NCI-H526 (cell line): ENCODE measurements at places on chromosomes 13 and 19.
A peak's percentile ranks its signal among the peaks of the same experiment; 100 is the strongest.

GRCh38 chr13:98978280-98978679, 416 bp upstream of the DOCK9 start:
- DNase-seq: no peak

- DNase-seq: no peak
Measured at GRCh38 chr19:400976-401865, 7.7 kb downstream of the C2CD4C start.

DNA sequence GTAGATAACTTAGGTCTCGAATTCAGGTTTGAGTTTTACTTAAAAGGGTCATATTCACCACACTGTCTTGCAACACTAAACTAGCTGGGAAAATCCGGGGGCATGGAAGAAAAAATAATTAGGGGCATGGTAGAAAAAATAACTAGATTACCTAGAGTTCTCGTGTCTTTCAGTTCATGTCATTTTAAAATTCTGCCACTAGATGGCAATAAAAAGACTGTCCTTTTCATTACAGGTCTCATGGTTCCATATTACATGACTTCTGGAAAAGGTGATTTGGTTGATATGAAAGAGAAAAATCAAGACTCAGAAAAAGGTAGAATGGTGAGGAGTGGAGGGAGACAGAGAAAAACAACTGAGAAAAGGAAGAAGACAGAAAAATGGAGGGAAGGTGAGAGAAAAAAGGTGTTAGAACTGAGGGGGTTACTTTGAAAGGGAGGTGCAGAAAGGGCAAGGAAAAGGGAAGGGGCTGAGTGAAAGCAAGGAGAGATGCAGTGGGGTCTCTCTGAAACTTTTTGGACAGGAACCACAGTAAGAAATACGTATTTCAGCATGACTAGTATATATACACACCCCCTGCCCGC, 299.0 kb downstream of the KLF12 start:
- peak; percentile 45 for DNase-seq

- DNase-seq: peak; percentile 10
Measured at GRCh38 chr19:12034620-12035019, 859 bp downstream of the ZNF433 start.

DNA sequence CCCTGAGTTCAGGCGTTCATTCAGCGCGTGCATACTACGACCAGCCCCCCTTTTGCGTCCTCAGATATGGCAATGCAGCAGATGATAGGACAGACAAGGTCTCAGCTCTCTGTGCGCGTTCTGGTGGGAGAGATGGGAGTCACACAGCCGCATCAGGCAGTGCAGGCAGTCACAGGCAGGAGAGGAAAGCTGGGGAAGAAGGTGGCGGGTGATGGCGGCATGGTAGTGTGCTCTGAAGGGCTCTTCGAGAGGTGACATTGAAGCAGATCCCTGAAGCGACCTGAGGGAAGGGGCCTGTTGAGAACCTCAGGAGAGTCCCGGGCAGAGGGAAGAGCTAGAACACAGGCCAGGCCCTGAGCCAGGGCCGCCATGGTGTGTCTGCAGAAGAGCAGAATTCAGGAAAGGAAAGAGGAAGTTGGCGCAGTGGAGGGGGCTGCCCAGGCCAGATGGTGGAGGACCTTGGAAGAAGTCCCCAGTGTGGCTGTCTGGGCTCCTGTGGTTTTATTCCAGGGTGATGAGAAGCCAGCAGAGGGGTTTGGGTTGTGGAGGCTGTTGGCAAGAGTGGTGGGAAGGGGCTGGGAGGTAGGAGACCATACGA, 3.5 kb downstream of the USF2 start:
- no peak for DNase-seq

DNA sequence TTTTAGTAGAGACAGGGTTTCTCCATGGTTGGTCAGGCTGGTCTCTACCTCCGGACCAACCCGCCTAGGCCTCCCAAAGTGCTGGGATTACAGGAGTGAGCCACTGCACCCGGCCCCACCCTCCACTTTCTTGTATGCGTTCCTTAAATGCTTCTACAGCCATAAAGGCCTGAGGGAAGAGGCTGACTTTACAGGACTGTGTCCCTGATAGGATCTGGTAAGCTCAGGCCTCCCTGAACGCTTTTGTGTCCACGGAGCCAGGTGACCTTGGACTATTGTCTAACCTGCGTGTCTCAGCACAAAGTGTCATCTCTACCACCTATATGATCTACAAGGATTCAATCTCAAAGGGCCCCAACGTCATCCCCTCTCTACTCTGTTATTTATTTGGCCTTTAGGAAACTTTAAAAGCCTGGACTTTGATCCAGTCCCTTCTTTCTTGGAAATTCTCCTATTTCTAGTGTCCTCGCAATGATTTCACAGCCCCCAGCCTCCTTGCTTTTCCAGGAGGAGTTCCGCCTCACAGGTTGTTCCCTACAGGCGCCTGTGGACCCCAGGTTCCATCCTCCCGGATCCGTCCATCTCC, 701 bp downstream of the ZNF552 start:
- DNase-seq: peak; percentile 30

DNA sequence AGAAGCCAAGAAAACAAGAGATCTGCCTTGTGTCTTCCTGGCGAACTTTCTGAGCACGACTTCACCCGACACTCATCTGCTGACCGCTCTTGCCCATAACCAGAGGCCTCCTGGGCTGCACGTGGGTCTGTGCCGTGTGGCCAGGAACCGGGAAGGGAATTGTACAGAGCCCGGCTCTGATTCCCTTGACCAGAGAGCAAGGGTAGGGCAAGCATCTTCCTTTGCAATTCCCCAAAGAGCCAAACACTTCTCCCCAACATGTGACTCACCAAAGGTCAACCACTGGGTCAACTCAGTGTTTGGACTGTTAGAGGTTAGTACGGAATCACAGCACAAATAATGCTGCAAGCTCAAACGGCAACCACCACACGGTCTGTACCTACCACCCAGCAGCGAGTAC, 48.9 kb downstream of the KLF2 start:
- DNase-seq: no peak

- DNase-seq: no peak
Measured at GRCh38 chr19:10069046-10069445, 17.1 kb upstream of the SHFL start.

- DNase-seq: no peak
Measured at GRCh38 chr13:78491978-78492377, 111.4 kb downstream of the POU4F1 start.

GRCh38 chr19:47641891-47642485, 33.1 kb downstream of the BICRA start:
- DNase-seq: no peak

GRCh38 chr13:27556109-27556508, 64.2 kb downstream of the LNX2 start:
- DNase-seq: no peak

GRCh38 chr13:108003626-108004025, 211.7 kb downstream of the LIG4 start:
- DNase-seq: no peak

DNA sequence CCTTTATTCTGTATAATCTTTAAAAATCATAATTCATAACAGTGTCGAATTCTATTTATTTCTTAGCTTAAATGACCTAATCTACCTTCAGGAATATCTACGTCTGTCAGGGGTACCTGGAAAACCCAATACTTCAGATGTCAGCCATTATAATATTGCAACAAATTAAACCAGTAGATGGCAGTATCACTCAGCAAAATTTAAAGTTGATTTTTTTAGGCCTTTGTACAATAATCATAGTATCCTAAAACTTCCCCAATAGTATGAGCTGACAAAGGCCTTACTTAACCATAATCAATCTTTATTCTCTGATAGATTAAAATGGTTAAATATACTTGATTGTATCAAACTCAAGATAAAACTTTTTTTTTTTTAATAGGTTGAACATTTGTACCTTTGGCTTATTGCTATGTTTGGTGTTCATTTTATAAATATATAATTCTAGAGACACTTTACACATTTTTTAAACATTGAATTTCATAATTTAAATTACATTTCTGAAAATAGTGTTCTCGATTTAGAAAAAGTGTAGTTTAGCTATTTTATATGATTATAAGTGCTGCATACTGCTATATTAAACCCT, 830.2 kb upstream of the SPRY2 start:
- peak; percentile 75 for DNase-seq
